Jurkat, Clone E6-1 (cell line): ENCODE measurements at places on chromosomes 12 and 14.

DNA sequence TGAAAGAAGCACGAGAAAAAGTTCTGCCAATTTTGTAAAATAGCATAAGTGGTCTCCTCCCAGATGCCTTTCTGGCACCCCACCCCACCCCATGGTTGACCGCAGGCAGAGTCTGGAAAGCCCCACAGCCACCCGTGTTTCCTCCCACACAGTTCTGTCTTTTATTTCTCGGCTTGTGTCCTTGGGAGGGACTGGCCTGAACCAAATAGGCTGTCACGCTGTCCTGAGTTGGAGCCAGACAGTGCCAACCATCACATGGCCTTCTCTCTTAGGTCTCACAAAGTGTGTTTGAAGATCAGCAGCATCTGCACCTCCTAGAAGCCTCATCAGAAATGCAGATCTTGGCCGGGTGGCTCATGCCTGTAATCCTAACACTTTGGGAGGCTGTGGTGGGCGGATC, 10.2 kb upstream of the LTA4H start:
- no peak for DNase-seq

DNA sequence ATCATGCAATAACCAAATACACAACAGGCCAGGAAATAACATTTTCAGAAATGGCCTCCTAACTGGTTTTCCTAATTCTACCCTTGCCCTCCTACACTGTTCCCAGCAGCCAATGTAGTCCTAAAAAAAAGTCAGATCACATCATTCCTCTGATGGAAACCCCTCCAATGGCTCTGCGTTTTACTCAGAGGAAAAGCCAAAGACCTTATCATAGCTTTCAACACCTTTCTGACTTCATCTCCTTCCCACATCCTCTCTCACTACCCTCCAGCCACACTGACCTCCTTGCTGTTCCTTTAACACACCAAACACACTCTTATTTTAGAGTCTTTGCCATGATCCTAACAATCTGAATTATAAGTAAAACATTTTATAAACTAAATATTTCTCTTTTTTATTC, 1.1 kb downstream of the MED6 start:
- no peak for DNase-seq

DNA sequence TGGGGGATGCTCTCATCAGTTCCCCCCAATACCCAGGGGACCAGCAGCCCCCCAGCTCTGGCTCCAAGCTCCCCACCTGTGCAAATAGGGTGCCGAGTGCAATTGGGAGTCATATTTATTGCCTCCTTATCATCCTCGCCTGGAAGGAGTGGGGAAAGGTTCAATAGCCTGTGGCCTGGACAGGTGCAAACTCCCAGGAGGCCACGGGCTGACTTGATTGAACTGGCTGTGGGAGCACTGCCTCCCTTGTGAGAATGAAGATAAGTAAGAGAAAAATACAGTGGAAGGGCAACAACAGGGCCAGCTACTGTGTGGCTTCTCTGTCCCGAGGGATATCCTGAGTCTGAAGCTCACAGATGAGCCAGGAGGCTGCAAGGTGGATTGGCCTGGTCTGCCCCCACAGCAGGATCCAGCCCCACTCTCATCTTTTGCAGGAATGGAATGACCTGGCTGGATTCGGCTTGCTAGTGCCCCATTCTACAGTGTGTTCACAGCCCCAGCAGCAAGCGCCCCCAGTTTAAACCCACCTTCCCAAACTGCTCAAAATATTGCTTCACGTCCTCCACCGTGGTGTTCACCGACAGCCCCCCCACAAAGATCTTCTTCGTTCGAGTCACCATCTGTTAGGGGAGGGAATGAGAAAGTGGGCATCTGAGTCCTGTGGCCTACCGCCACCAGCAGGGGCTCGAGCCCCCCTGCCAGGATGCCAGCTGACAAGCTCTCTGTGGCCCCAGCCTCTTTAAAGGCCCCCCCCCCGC, 6.3 kb downstream of the MSI1 start:
- DNase-seq, result no peak

DNA sequence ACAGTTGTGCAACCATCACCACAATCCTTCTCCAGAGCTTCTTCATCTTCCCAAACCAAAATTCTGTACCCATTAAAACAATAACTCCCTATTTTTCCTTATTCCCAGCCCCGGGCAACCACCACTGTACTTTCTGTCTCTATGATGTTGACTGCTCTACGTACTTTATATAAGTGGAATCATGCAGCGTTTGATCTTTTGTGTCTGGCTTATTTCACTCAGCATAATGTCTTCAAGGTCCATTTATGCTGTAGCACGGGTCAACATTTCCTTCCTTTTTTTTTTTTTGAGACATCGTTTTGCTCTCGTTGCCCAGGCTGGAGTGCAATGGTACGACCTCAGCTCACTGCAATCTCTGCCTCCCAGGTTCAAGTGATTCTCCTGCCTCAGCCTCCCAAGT, 162.7 kb upstream of the GSC start:
- no peak for DNase-seq
